Lung (tissue), 17 donors: ENCODE measurements at places on chromosomes 16 and 17. TPM values are rescaled to one million over a fixed set of nuclear protein-coding genes. Genes with fewer than 3 reads are reported as not detected.
A peak's percentile ranks its signal among the peaks of the same experiment; 100 is the strongest.

DNA sequence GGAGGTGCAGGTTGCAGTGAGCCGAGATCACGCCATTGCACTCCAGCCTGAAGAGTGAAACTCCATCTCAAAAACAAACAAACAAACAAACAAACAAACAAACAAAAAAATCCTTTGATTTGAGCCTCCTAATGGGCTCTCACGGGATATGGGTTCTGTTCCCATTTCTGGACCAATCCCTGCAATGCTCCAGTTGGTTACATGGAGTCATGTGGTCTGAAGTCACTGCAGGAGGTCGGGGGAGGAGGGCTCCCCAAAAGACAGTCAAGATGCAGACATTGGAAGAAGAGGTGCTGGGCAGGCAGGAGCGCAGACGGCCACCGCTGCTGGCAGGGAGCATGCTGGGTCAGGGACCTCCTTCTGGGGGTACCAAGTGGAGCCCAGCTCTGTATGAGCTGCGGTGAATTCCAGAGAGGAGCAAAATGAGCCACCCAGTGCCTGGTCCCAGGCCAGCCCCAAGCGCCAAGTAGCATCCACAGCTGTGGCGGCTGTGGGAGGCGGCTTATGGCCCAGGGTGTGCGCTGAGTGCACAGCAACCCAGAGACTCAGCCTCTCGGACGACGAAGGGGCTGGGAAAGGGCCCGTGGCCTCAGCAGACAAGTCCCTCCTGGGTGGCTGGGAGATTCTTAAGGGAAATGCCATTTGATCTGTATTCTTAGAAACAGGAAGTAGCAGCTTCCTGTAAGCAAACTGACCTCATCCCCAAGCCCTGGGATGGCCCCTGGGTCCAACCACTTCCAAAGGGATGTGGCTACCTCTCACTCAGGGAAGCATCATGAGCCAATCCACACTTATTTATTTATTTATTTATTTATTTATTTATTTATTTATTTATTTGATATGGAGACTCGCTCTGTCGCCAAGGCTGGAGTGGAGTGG is 19.6 kb upstream of the ATP2A3 start:
- H3K4me1 ChIP-seq: peaks cover 4% of the 10 kb centered on the region
- H3K4me3 ChIP-seq: no peak overlapping the region
- H3K36me3 ChIP-seq: no peaks in the 10 kb centered on the region
- no peak overlapping the region for H3K27ac ChIP-seq
- H3K27me3 ChIP-seq: no peaks in the 10 kb centered on the region
- DNase-seq: peak; percentile 64

DNA sequence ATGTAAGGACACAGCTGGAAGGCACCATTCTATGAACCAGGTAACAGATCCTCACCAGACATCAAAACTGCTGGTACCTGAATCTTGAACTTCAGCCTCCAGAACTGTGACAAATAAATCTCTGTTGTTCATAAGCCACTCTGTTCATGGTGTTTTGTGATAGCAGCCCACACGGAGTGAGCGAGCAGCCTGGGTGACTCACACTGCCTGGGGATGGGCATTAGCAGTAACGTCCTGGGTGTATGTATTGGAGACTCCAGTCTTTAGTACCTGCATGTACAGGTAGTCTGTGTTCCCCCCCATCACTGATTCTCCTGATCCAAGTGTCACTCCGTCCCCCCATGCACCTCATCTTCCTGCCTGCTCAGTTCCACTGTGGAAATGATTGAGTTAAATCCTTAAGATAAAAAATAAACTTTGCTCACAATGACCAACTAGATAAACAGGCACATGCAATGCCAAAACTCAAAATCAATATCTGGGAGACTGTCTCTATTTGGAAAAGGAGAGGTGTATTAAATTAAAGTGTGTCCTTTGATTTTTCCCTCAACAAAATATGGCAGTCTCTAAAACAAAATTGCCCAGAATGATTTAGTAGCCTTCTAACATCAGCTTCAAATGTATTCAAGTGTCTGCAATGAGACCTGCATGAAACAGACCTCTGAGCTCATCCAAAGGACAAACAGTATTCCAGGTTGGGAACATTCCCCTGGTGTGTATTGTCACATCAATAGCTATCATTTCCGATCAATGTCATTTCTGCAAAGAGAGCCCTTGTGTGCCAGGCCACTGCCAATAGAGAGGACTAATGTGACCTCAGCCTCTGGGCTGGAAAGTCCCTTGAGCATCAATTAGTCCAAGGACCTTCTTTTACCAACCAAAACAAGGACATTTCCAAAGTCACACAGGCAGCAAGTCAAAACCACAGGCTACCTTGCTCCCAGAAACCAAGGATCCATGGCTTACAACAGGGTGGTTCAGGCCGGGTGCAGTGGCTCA is 12.2 kb upstream of the VAT1L start:
- H3K27me3 ChIP-seq: no peaks in the 10 kb centered on the region
- no peak for DNase-seq
- H3K4me1 ChIP-seq: no peaks in the 10 kb centered on the region

- no peak for DNase-seq
- H3K4me1 ChIP-seq: no peaks in the 10 kb centered on the region
- H3K27ac ChIP-seq: peak overlapping the region; percentile 4
- no peak overlapping the region for H3K4me3 ChIP-seq
Measured at GRCh38 chr17:77666881-77667395, 291.6 kb upstream of the TNRC6C start.

- H3K4me3 ChIP-seq: no peak overlapping the region
- no peaks in the 10 kb centered on the region for H3K36me3 ChIP-seq
- H3K27me3 ChIP-seq: no peaks in the 10 kb centered on the region
- peaks cover 9% of the 10 kb centered on the region for H3K4me1 ChIP-seq
- peak; percentile 77 for DNase-seq
Measured at GRCh38 chr17:12256380-12256995, 235.8 kb downstream of the MAP2K4 start.

GRCh38 chr17:77203846-77204245 is 63.1 kb downstream of the SEC14L1 start:
- no peaks in the 10 kb centered on the region for H3K27me3 ChIP-seq
- no peak overlapping the region for H3K27ac ChIP-seq
- DNase-seq: no peak

MPO gene
- total RNA-seq: 62.0 TPM

DNA sequence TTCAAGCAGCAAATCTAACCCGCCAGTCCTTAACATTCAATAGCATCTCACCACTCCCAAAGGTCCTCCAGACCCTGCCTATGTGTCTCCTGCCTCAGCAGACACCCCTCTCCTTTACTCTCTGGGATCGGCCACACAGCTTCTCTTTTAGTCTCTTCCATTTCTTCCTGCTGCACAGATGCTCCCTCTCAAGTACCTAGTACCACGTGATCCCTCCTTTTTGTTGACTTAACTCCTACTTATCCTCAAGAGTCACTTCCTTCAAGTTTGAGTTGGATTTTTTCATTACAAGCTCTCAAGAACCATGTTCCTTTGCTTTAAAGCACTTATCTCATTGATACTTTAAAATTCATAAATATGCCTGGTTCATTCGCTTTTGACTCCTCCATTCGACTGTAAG is 24.9 kb downstream of the AMFR start:
- DNase-seq: peak; percentile 42
- no peak overlapping the region for H3K4me3 ChIP-seq
- H3K27ac ChIP-seq: no peak overlapping the region
- H3K4me1 ChIP-seq: no peaks in the 10 kb centered on the region
- no peaks in the 10 kb centered on the region for H3K27me3 ChIP-seq

DNA sequence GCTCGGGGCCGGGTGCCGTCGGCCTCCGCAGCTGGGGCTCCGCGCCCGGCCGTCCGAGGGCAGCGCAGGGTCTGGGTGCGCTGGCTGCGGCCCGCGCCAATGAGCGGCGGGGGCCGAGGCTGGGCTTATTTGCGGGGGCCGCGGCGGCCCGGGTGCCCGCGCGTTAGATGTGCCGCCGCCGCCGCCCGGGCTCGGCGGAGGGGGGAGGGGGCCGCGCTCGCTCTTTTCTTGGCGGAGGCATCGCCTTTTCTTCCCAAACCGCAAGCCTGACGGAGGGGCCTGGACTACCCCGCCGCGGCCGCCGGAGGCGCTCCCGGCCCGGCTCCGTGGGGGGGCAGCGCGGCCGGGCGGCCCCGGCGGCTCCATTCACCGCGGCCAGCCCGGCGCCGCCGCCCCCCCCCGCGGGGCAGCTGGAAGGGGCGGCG is at the start of gene NOTUM:
NOTUM (minus strand) TSS at position 101 of the 425 bp plus-strand sequence. CDS start 278 bp downstream, outside the sequence.
- peaks cover 11% of the 10 kb centered on the region for H3K4me1 ChIP-seq
- H3K27ac ChIP-seq: no peak within 1 kb of the TSS
- H3K36me3 ChIP-seq: no peaks in the 10 kb centered on the region
- peaks cover 26% of the 10 kb centered on the region for H3K27me3 ChIP-seq
- peak; percentile 69 for DNase-seq
